ENCODE measurements at places on chromosomes 2 and 18.

DNA sequence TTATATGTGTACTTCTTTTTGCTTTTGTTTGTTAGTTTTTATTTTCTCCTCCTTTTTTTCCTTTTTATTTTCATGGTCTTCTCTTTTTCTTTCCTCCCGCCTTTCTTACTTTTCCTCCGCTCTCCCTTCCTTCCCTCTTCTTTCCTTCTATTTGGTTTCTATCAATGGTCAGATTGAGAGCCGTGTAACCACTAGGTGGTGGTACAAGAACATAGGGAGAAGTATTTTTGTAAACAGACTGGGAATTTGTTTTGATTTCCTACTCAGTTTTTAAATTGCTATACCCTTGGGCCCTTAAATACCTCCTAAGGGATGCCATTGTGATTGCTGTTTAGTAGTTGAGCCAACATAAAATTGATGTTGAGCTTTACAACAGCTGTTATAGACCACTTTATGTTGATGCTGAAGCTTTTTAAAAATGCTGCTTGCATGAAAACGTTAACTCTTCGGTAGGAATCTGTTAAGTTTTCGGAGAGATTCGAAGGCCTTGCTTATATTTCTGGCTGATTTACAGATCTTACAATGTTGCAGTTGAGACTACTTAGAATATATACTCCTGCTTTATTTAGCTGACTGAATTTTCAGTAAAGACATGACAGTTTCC is 124.2 kb downstream of the UBE2E3 start:
- peak; percentile 86 for DNase-seq

DNA sequence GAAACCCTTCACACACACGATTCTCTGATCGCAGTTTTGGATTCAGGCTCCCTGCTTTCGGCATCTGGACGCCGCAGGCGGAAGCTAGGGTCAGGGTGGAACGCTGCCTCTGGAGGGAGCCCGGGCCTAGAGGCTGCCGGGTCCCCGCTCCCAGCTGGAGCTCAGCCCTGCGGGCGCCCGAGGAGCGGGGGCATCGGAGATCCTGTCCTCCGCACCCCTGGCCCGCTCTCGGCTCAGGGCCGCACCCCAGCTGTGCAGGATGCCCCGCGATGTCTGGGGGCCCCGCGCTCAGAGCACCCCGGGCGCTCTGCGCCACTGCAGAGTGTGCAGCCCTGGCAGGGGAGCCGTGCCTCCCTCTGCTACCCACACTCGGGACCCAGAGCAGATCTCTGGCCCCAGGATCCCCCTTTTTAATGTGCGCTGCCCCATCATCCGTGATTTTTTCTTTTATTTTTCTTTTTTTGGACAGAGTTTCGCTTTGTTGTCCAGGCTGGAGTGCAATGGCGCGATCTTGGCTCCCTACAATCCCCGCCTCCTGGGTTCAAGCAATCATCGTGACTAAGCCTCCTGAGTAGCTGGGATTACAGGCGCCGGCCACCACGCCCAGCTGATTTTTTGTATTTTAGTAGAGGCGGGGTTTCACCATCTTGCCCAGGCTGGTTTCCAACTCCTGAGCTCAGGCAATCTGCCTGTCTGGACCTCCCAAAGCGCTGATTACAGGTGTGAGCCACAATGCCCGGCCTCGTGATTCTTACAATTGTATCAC is 54.8 kb upstream of the TUBA3E start:
- peak; percentile 10 for DNase-seq

DNA sequence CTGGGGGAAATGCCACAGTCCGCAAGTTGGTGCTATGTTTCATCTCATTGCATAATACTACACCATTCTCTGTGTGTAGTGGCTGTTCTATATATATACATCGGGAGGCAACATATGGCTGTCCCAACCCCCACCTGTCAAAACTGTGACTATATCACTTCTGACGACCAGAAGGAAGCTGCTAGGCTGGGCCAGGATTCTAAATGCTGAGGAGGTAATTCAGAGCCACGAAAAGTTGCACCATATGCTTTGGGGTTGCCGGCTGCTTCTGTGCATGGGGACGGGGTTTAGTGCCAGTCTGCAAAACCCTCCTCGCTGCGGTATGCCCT is 117.3 kb downstream of the MSH2 start:
- DNase-seq, result peak; percentile 99

DNA sequence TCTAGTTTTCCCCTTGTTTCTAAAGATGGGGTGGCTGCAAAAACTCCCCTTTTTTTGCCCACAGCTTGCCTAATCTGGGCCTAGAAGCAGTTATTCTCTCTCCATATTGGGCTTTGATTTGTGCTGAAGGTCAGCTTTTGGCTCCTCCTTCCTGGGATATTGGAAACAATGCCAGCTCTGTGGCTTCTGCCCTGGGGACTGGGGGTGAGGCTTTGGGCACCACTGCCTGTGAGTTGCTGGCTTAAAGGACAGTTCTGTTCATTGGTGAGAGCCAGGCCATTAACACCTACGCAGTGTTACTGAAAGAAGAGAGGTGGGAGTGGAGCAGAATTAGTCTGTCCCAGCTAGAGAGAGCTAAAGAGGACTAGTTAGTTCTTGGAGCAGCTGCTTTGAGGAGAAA is 4.3 kb downstream of the UBXN2A start:
- DNase-seq, result no peak

DNA sequence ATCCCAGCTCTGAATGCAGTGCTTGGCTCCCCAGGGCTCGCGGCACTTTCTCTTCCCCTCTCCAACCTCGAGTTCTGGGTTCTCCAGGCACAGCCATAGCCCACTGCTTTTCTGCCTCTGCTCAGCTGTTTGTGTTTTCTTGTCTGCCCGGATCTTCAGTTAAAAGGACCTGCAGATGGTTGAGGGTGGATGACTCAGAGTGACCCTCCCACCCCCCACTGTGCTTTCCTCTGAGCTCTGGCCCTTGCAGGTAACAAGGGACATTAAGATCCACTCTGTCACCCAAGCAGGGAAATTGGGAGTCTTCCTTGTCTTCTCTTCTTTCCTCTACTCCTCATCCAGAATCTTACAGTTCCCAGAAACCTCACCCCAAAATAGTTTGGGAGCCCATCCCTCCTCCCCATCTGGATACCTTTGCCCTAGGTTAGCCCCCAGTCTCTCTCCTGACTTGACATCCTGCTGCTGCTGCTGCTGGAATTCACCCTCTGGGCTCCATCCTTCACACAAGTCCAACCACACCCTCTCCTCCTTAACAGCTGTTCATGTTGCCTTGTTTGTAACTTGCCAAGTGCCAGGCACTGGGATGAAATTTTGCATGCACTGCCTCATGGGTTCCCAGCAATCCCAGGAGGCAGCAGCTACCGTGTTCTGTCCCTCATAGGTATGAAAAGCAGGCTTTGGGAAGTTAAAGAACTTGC is 157.9 kb upstream of the TTC39C start:
- DNase-seq, result no peak

DNA sequence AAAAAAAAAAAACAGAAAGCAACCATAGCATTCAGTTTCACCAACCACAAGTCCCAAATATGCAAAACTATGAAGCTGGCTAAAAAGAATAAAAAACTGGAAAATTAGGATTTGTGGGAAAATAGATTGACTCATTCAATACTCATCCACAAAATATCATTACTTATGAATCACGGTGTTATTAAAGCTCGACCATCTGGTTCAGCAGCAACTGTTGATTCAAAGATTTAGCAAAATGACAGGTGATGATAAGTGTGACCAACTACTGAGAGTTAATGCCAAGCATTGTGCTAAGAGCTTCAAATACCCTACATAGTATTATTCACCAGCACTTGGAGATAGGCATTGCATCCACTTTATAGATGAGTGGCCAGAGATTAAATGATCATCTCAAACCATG is 26.2 kb upstream of the XDH start:
- peak; percentile 3 for DNase-seq

GRCh38 chr2:58865436-58865835 is 624.3 kb upstream of the FANCL start:
- no peak for DNase-seq

- DNase-seq, result no peak
Observed at GRCh38 chr2:105888625-105889024, 143.9 kb downstream of the NCK2 start.

GRCh38 chr2:53114582-53114981 is 653.0 kb upstream of the CHAC2 start:
- no peak for DNase-seq

DNA sequence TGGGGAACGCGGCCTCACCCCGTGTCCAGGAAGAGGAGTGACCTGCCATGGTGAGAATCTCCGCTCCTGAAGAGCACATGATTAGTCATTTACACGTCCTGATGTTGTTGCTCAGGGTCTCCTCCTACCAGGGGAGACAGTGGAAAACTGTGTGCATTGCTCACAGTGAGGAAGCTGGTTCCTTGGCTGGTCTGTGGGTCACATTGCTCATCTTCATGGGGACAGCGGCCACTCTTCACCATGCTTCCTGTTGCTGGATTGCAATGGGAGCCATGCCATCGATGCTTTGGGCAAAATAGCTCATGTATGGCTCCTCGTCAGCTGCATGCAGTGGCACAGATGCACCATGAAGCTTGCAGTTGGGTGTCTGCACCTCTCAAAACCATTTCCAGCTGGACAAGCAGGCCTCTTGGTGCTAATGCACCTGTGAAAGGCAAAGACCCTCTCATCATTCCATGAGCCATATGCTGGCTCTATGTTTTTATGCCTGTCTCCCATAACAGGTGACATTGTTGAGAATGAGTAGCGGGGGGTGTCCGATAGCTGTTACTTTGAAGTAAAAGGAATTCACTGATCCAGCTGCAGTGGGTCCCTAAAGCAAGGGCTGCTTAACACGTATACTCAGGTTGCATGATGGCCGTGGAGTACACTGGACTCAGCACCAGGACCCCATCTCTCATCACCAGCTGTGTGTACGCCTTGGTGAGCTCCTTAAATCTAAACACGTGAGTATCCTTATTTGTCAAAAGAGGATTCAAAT is 135.0 kb upstream of the ALKAL2 start:
- no peak for DNase-seq

GRCh38 chr2:180790891-180791290 is 189.5 kb upstream of the UBE2E3 start:
- DNase-seq, result no peak

GRCh38 chr2:48144777-48145176 is 238.5 kb upstream of the FBXO11 start:
- no peak for DNase-seq

DNA sequence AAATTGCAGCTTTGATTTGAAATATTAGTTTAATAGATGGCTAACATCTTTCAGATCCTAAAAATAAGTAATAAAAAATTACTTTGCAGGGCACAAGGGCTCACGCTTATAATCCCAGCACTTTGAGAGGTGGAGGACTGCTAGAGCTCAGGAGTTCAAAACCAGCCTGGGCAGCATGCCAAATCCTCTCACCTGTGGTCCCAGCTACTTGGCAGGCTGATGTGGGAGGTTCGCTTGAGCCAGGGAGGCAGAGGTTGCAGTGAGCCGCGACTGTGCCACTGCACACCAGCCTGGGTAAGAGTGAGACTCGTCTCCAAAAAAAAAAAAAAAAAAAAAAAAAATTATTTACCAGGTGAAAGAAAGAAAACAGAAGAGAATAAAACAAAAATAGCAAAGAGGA is 449.8 kb downstream of the NRXN1 start:
- DNase-seq, result no peak

DNA sequence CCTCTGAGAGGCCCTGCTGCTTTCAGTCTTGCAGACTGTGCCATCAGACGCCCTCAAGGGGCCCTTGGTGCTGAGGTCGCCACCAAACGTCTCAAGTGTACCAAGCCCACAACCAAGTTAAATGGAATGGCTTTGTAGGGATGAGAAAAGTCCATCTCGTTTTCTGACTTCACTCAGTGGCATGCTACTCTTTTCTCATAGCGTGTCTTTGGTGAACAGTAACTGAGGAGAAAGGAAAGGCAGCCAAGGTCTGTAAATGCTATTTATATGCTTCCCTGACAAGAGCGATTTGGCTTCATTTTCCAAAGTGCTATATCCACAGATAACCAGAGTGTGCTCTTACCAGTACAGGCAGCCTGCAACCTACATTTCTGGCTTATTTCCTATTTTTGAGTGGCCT is 123.0 kb downstream of the MTX2 start:
- no peak for DNase-seq
